ENCODE measurements at places on chromosomes 6 and 20.

- DNase-seq = no peak
Observed at GRCh38 chr20:64133951-64134407, 26.6 kb upstream of the NPBWR2 start.

GRCh38 chr6:3726421-3726820 lies 25.1 kb downstream of the PXDC1 start:
- no peak for DNase-seq

- DNase-seq = no peak
Observed at GRCh38 chr6:19204445-19204844, 632.7 kb upstream of the ID4 start.

DNA sequence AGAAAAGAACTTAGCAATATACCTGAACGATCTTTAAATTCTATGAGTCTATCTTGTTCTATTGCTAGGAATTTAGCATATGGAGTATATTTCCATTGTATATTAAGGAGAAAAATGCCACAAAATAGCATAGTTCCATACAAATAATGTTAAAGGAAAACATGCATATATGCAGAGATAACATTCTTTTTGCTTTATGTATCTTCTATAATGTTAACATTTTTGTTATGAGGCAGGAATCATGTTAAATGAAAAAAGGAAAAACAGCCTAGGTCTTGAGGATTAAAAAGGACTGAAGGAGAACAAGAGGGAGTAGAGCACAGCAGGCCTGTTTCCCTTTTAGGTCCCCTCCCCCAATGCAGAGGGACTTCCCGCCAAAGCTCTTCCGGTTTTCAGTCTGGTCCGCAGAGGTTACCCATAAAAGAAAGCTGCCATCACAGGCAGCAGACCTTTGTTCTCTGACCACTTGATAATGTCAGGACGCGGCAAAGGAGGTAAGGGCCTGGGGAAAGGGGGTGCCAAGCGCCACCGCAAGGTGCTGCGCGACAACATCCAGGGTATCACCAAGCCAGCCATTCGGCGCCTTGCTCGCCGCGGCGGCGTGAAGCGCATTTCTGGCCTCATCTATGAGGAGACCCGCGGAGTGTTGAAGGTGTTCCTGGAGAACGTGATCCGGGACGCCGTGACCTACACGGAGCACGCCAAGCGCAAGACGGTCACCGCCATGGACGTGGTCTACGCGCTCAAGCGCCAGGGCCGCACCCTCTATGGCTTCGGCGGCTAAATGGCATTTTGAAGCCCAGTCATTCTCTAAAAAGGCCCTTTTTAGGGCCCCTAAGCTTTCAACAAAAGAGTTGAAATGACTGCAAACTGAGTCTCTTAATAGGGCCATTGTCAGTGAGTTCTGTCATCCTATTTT lies 108.4 kb upstream of the PRSS16 start:
- DNase-seq = peak; percentile 76

GRCh38 chr6:106885679-106886078 lies 88.8 kb downstream of the CD24 start:
- no peak for DNase-seq

DNA sequence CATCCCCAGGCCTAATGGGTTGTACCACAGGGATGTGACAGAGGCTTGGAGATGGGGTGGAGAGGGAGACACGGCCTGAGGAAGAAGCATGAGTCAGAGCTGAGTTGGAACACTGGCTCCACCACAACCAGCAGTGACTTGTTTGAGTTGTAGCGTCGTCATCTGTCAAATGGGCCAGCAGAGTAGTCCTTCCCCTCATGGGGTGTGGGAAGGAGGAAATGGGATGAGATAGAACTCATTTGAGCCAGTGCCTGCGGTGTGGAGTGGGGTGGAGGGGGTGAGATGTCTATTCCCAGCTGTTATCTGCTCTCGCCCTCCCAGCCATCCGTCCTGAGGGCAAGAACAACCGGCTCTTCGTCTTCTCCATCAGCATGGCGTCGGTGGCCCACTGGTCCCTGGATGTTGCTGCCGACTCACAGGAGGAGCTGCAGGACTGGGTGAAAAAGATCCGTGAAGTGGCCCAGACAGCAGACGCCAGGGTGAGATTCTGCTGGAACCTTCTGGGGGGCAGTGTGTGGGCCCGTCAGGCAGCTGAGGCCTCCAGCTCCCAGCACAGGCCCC lies 32.5 kb downstream of the PLCG1 start:
- no peak for DNase-seq

DNA sequence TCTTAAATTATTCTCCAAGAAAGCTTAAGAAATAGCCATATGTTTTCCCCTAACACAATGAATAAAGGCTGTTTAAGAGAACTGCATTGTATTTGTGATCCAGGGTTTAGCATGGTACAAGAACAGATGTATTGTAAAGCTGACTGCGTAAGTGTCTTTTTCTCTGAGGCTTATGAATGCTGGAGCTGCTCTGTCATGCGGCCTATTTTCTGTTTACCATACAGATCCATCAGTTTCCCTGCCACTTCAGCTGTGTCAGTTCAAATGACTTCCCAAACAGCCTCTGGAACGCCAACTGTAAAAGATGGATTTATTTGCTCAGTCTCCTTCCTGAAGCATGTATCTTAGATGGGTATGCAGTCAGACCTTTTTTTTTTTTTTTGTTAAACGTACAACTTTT lies 419.3 kb upstream of the HS3ST5 start:
- no peak for DNase-seq

DNA sequence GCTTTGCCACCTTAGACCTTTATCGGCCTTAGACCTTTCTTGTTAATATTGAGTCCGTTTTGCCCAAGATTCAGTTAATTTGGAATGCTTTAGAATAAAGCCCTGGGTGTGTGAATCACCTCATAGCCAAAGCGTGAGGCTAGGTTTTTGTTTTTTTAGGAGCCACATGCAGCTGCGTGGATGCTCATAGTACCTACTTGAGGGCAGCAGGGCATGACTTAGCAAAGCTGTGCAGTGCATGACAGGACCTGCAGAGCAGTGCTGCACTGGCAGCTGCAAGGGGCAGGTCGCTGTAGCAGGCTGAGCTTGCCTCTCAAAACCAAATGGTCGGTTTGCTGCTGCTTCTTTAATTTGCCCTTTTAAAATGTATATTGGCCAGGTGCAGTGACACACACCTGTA lies 116.1 kb downstream of the JAG1 start:
- no peak for DNase-seq

DNA sequence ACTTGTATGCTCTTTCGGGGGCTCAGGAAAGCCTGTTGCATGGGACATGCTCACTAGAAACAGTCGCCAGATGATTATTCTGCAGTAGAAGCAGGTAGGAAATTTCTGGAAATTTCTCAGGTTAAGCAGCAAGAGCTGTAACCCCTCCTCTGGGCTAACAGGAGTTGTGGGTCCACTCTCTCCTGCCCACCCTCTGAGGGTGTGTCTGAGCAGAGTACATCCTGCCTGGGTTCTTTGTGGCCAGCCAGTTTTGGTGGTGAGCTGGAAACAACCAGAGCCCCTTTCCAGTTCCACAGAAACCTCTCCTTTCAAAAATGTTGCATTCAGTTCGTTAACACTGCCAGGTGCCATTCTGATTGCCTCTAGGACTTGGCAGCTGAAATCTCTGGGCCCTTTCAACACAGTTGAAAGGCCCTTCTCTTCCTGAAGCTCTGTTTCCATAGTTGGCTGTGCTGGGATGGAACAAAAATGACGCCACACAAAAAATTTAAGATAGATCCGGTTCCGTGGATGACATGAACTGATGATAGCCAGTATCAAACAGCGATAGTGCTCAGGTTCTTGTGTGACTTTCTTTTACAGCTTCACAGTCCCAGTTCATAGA lies 38.5 kb downstream of the PLCG1 start:
- DNase-seq = peak; percentile 5

DNA sequence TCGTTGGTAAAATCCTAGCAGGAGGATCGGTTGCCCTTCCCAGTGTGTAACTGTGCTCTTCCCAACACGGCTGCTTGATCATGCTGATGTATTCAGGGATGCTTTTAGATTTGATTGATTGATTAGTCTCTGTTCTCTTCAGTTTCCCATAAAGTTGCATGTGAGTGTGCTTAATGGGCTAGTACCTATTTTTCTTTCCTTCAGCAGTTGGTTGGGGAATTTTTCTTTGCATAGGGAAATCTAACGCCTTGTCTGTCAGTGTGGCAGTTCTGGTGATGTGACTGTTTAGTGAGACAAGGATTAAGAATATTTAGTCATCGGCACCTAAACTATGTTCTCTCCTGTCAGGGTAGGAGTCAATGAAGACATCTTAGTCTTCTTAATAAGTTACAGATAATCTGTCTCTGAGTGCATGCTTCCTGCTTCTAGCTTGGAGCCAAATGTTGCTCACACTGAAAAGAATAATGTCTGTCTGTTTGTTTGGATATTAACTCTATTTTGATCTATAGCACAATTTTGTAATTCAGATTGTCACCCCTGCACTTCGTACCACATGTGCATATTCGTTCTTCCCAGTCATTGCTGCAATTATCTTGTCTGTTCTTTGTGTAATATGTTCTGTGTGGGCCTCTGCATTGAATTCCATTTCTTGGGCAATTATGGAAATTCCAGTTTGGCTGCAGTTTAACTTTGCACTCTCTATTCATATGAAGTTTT lies 169.9 kb downstream of the EDN1 start:
- no peak for DNase-seq

- DNase-seq = no peak
Observed at GRCh38 chr20:19129976-19130612, 82.3 kb upstream of the SLC24A3 start.

DNA sequence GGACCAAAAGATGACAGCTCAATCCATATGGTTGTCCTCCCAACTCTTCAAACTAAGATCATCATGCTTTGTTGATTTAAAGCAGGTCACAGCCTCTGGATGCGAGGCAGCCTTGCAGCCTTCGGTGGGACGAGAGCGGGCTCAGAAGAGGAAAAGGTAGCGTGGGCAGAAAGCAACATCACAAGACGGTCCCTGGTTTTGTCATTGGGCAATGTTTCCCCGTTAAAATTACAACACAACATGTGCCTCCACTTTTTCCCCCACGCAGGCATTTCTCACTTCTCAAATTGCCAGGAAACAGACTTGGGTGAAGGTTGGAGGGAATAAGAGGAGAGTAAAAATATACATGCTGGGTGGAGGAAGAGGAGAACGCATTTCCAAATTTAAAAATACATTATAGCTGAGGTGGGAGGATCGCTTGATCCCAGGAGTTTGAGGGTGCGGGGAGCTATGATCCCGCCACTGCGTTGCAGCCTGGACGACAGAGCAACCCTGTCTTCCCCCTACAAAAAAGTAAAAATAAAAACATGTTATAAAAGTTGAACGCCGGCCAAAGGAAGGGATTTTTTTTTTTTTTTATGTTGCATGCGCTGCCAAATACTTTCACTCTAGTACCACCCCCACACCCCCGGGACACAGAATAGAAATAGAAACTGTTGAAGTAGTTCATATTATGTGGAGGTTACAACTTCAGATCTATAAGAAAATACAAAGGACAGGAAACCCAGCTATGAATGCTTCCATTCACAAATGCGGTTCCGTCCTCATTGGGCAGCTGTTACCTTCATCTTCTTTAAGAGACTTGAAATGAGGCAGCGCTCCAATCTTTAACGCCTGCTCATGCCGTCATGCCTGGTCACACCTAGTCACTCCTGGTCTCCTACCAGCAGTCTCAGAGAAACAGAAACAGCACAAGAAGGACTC lies 13.9 kb upstream of the NAA20 start:
- no peak for DNase-seq

DNA sequence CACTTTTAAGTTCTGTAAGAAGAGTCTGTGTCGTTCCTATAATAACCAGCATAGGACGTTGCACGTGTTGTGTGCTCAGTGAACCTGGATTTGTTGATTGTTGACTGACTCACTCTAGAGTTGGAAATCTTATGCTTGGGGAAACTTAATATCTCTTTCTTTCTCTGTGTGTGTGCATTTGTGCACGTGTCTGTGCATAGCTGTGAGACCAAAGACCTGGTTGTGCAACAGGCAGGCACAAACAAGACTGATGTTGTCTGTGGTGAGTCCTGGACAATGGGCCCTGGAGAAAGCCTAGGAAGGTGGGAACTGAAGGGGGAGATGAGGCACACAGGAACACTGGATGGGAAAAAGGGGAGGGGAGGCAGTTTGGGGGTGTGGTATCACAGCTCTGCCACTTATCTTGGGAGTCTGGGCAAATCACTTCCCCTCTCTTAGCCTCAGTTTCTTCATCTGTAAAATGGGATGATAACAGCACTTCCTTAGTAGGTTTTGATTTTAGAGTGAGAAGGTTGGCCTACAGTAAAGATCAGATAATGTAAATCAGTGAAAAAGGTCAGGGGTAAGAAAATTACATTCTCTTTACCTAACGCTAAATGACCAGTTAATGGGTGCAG lies 8.4 kb downstream of the CD40 start:
- DNase-seq = no peak

GRCh38 chr20:15199698-15200097 lies 862.3 kb upstream of the FLRT3 start:
- no peak for DNase-seq

DNA sequence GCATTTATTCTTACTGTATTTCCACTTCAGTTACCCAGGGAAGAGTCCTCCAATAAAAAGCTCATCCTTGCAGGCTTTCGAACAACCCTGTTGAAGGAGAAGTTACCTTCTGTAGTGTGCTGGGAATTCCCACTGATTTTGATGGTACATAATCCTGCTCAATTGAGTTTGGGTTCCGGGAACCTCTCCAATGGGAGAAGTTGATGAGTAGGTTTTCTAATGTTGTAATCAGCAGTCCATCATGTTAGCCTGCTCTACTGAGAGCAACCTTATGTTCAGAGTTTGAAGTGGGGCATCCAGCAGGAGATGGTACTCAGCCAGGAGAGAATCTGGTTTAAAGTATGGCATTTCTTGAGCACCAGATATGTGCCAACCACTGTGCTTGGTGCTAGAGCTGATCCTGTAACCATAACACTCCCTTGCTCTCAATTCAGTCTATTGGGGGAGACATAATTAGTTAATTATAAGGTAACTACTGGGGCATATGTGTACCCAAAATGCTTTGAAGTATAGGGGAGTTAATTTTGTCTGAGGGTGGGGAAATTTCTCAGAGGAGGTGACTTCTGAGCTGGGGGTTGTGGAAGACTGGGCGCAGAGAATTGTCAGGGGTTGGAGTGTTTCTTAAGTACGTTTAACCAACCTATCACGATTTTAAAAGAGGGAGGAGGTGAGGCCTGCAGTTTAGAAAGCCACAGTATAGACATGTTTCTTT lies 2.1 kb downstream of the TOP1 start:
- no peak for DNase-seq

DNA sequence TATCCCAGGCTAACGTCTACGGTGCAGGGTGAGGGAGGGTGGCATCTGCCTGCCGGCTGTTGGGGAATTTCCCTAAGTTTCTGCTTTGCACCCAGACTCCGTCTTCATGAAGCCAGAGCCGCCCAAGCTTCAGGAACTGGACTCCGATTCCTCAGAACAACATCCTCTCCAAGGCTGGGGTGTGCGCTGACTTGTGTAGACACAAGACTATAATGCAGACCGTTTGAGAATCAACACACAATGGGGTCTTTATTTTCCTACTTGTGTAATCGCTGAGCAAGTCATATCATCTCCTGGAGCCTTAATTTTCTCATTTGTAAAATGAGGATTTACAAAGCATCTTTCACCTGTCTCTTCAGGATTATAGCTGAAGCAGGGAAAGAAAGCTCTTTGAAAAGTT lies 160.5 kb upstream of the AGPAT4 start:
- DNase-seq = no peak

All from activated T-helper 2 cell treated with anti-CD3 and anti-CD28 coated beads, Interferon-gamma antibody, Interleukin-2, Interleukin-4, amounts not matched to agents 10 μg/mL and 5 μg/mL and 100 μg/mL, durations not matched to agents 14 hours and 24 hours and 36 hours (primary cell).